Stimulated activated CD8-positive, alpha-beta memory T cell treated with anti-CD3 and anti-CD28 coated beads, Interleukin-15, amount 100 ng/mL, for 48 hours (primary cell): ENCODE measurements at places on chromosomes 11 and 22.

DNA sequence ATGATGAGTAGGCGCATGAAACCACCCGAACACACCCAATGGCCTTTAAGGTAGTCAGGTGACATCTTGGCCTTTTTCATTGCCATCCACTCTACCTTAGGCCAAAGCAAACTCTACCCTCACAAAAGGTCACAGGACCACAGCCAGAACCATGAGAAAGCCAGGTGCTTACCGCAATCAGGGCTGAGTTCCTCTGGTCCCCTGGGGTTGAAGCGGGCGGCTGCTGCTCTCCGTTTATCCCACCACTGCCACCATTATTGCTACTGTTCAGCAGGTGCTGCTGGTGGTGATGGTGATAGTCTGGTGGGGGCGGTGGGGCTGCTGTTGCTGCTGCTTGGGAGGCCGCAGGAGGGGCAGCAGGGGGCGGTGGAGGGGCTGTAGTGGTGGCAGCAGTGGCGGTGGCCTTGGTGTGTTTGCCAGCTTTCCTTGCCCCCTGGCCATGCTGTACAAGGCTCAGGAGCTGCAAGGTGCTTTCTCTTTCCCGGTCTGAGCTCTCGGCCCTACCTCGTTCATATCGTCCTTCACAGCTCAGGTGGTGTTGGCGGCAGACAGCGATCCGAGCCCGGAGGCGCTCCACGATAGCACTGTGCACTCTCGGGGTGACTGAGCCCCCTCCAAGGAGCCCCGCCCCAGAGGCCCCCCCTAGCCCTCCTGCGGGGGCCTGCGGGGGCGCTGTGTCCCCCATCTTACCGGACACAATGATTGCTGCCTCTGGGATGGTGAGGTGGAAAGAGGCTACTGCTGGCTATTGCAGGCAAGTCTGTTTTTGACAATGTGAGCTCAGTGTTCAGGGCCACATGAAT is 1.6 kb downstream of the MAML2 start:
- DNase-seq: peak; percentile 57

DNA sequence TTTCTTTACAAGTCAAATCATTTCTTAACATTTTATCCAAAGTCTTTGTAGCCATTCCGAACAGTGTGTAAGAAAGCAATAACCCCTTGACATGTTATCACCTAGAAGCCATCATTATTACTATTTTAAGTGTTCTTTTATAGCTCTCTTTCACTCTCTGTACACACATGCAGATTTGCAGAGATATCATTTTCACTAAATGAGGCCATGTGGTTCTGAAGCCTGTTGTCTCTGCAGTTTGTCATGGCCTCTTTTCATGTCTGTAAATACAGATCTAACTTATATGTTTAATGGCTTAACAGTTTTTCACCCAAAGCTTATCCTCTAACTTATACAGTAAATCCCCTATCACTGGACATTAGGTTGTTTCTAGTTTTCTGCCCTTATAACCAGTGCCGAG is 166.8 kb downstream of the MYO18B start:
- no peak for DNase-seq

GRCh38 chr11:65663639-65664200 is 1.0 kb upstream of the RELA start:
- DNase-seq: no peak

DNA sequence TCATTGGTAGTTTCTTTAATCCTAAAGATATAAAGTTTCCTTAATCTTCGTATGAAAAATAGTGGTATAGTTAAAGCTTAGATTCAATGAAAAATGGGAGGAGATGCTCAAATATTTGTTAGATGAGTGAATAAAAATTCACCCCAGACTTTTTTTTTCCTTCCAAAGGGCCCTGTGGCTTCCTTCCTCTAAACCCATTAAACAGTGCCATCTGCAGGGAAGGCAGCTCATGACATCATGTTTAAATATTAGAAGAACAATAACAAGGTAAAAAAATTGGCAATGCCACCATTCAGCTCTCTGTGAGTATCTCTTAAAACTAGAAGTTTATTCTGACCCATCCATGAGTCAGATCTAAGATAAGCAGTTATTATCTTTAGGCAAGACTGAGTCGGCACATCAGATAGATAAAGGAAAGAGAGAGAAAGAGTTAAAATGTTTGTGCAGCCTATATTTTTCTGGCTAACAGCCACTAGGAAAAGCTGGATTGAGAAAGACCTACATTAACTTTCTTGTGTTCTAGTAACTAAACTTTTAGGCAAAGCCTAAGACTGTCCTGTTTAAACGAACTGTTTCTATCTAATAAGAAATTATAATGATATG is 19.1 kb upstream of the OOSP1 start:
- DNase-seq: no peak

DNA sequence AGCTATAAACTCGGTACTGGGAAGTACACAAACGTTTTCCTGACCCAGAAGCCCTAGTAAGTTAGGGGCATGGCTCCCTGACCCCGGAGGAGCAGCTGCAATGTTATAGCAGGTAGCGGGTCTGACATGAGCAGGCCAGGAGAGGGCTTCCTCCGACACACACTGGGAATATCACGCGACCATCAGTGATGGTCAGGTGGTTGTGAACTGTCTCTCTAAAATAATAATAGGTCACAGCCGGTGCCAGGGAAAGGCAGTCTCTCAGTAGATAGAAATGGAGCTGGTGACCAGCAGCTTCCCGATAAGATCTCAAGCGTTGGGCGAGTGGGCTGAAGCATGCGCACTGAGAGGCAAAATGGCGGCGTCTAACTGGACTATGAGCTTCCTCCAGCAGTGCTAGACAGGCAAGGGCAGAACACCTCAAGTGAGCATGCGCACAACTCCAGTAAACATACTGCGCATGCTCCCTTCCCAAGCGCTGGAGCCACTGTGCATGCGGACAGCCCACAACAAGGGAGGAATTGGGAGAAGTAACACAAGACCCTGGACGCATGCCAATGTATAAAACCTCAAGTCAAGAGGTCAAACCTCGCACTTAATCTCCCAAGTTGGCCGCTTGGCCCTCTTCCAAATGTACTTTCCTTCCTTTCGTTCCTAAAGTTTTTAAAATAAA is 22.3 kb upstream of the TESMIN start:
- no peak for DNase-seq

GRCh38 chr11:134951305-134951700 is 539.3 kb upstream of the B3GAT1 start:
- DNase-seq: no peak
